ENCODE measurements at places on chromosomes 3 and 15.

- DNase-seq, result no peak
Measured at GRCh38 chr3:188339410-188340295, 185.7 kb downstream of the LPP start.

GRCh38 chr15:77568014-77568972 is 64.4 kb downstream of the LINGO1 start:
- DNase-seq, result no peak

DNA sequence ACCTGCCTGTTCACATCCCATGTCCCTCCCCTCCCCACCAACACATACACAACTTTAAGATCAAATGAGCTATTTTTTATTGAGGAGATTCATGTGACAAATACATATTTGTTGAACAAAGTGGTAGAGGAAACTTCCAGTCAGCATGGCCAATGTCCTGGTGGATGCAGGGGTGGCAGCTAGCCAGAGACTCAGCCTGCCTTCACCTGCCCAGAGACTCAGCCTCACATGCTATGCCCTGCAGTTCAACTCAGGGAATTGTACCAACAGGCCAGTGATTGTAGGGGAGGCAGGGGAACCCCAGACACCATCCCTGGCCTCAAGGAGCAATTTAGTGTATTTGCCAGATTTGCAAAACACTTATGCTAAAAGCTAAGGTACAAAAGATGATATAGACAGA is 136.6 kb downstream of the OPA1 start:
- DNase-seq, result no peak

GRCh38 chr3:183579967-183580900 is 24.7 kb upstream of the KLHL6 start:
- no peak for DNase-seq

DNA sequence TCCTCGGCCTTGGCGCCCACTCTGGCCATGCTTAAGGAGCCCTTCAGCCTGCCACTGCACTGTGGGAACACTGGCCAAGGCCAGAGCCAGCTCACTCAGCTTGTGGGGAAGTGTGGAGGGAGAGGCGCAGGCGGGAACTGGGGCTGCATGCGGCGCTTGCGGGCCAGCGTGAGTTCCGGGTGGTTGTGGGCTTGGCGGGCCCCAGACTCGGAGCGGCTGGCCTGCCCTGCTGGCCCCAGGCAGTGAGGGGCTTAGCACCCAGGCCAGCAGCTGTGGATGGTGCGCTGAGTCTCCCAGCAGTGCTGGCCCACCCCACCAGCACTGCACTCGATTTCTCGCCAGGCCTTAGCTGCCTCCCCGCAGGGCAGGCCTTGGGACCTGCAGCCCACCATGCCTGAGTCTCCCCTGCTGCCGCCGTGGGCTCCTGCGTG is 13.1 kb upstream of the UBP1 start:
- DNase-seq, result no peak

DNA sequence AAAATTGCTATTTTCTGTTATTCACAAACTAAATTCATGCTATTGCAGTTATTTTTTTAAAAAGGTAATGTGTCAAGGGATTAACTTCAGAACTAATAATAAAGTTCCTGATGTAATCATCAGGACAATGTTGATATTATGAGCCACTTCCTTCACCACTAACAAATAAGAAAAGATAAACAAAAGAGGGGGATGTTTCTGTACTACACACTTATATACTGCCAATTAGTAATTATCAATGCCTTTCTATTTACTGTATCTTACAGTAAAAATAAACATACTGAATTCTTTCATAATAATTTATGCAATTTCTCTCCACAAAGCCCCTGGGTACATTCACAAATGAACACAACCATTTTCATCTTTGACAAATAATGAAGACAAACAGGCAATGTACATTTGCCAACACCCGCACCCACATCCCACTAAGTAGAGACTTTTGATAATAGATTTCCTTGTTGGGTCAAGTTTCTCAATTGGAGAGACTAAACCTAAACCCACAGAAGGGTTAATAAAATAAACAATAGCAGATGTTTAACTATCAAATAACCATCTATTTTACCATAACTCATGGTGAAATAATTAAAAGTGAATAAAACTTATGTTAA is 3.7 kb downstream of the CBLB start:
- no peak for DNase-seq

GRCh38 chr3:51374456-51374855 is 10.6 kb upstream of the MANF start:
- DNase-seq, result no peak

All from activated naive CD4-positive, alpha-beta T cell (primary cell).